Cardiac muscle cell (in vitro differentiated cells and primary cell): ENCODE measurements at places on chromosomes 1 and 21. TPM values are rescaled to one million over a fixed set of nuclear protein-coding genes. Genes with fewer than 3 reads are reported as not detected.

The TMEM79 gene
- 2.6 and 4.0 TPM in 2 replicates for total RNA-seq

The EGLN1 gene
- 67.6 and 81.8 TPM in 2 replicates for total RNA-seq

The KRTAP7-1 gene
- not detected in 2 replicates for total RNA-seq

The CR1 gene
- not detected in 2 replicates for total RNA-seq

The MX2 gene
- total RNA-seq: 2.3 TPM in 1 of 2 replicates, not detected in the other

The TBX19 gene
- total RNA-seq: 1.4 and 1.5 TPM in 2 replicates

The FRRS1 gene
- 5.5 and 5.6 TPM in 2 replicates for total RNA-seq

The PTPRC gene
- total RNA-seq: not detected in 2 replicates

The SERPINC1 gene
- 0.36 TPM in 1 of 2 replicates, not detected in the other for total RNA-seq

The CENPS gene
- 13.4 and 16.0 TPM in 2 replicates for total RNA-seq

The DNASE2B gene
- total RNA-seq: not detected in 2 replicates

The ZNF593OS gene
- not detected in 2 replicates for total RNA-seq

The TIE1 gene
- 2.2 and 5.0 TPM in 2 replicates for total RNA-seq

The TPTE gene
- total RNA-seq: not detected in 2 replicates

The ELAPOR1 gene
- total RNA-seq: 0.11 TPM in 1 of 2 replicates, not detected in the other

The FCGR1A gene
- 0.30 TPM in 1 of 2 replicates, not detected in the other for total RNA-seq

The PGLYRP3 gene
- total RNA-seq: not detected in 2 replicates

The AGBL4 gene
- 1.3 TPM in 1 of 2 replicates, not detected in the other for total RNA-seq

The CNIH3 gene
- total RNA-seq: 3.2 and 3.7 TPM in 2 replicates

The AGT gene
- total RNA-seq: 16.3 and 16.6 TPM in 2 replicates

The COL11A1 gene
- total RNA-seq: 41.0 and 56.7 TPM in 2 replicates

The PLEKHM2 gene
- total RNA-seq: 71.9 and 99.8 TPM in 2 replicates

The KDF1 gene
- total RNA-seq: 0.63 and 0.67 TPM in 2 replicates

The KRTAP10-2 gene
- not detected in 2 replicates for total RNA-seq

The LRRN2 gene
- 3.7 and 5.0 TPM in 2 replicates for total RNA-seq

The LCE1E gene
- not detected in 2 replicates for total RNA-seq

The HYI gene
- total RNA-seq: 37.2 and 65.2 TPM in 2 replicates

The ARHGAP29 gene
- 5.6 and 7.4 TPM in 2 replicates for total RNA-seq

The FCGR2B gene
- not detected in 2 replicates for total RNA-seq

The SPATC1L gene
- total RNA-seq: 45.7 and 58.8 TPM in 2 replicates

The PIGV gene
- 8.5 and 13.7 TPM in 2 replicates for total RNA-seq

The RPRD2 gene
- 17.3 and 24.1 TPM in 2 replicates for total RNA-seq

The LGR6 gene
- total RNA-seq: not detected in 2 replicates

The NUDT4B gene
- 72.0 and 87.9 TPM in 2 replicates for total RNA-seq

The INSRR gene
- 0.18 and 0.21 TPM in 2 replicates for total RNA-seq
